Activated B cell treated with CpG ODN at 0.5 μM for 24 hours (primary cell): ENCODE measurements at places on chromosomes 7 and 10.

GRCh38 chr10:125375210-125375609 lies 214.8 kb upstream of the CTBP2 start:
- DNase-seq, result no peak

GRCh38 chr10:89175816-89176215 lies 31.3 kb downstream of the CH25H start:
- no peak for DNase-seq

- DNase-seq, result no peak
Measured at GRCh38 chr7:127107601-127108007, 145.1 kb downstream of the GRM8 start.

DNA sequence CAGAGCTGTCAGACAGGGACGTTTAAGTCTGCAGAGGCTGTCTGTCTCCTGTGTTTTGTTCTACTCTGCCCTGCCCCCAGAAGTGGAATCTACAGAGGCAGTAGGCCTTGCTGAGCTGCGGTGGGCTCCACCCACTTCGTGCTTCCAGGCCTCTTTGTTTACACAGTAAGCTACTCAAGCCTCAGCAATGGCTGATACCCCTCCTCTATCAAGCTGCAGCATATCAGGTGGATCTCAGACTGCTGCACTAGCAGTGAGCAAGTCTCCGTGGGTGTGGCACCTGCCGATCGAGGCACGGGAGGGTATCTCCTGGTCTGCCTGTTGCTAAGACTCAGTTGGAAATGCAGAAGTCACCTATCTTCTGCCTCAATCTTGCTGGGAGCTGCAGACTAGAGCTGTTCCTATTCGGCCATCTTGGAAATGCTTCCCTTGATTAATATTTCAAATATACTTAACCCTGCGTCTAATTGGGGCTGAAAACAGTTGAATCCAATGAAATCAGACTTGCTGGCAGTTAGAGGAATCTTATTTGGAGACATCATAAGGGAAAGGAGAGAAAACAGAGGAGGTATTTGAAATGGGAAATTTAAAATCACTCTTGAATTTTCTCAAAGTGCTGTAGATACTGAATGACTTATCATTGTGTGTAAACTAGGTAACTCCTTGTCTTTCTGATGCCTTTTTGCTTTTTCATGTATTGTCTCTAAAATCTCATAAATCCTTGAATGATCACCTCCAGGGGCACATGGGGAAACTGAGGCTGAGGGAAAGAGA lies 13.8 kb upstream of the CYP3A5 start:
- no peak for DNase-seq

- DNase-seq, result no peak
Measured at GRCh38 chr7:123148813-123149212, 51.0 kb downstream of the SLC13A1 start.
